Sigmoid colon (tissue), 7 donors: ENCODE measurements at places on chromosomes 5 and 9. TPM values are rescaled to one million over a fixed set of nuclear protein-coding genes. Genes with fewer than 3 reads are reported as not detected.

DNA sequence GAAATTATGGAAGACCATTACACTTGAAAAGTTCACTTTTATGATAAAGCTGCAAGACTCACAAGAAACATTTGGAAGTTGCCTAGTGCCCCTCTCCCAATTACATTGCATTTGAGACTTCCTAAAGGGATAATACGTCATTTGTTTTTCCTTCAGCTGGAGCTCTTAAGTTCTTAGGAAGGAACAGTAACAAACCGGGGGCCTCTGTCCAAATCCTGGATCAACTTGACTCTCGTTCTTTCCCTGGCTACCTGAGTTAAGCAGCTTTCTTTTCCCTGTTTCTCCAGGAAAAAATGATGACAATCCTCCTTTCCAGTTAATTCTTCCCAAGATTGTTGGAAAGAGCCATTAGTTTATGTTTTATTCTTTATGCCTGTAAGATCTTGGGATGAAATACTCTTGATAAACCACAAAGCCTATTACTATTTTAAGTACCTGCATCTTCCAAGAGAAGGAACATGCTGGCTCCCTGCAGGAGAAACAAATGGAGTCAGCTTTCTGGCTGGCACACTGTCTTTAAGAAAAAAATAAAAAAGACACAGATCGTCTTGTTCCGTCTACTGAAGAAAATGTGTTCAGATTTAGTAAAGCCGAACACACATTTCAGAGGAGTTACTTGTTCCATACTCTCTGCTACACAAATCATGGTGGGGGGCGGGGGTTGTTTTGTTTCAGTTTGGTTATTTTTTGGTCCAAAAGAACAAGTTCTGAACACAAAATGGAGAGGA is 297.9 kb downstream of the EFNA5 start:
- no peak overlapping the region for H3K4me3 ChIP-seq
- no peaks in the 10 kb centered on the region for H3K36me3 ChIP-seq
- DNase-seq = no peak

DNA sequence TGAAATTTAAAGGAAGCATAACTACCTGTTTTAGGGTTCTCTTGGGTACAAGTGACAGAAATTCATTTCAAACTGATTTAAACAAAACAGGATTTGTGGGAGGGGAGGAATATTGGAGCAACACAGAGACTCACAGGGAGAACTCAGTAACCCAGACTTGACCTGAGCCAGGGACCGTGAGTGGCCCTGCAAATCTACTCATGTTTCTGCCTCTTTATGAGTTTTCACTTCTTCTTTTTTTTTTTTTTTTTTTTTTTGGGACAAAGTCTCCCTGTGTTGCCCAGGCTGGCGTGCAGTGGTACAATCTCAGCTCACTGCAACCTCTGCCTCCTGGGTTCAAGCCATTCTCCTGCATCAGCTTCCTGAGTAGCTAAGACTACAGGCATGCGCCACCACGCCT is 405.6 kb upstream of the ZNF608 start:
- no peaks in the 10 kb centered on the region for H3K36me3 ChIP-seq
- H3K4me3 ChIP-seq = no peak overlapping the region
- no peaks in the 10 kb centered on the region for H3K4me1 ChIP-seq
- no peaks in the 10 kb centered on the region for H3K27me3 ChIP-seq

- no peak overlapping the region for H3K4me3 ChIP-seq
- peak; percentile 69 for DNase-seq
- no peak overlapping the region for H3K27ac ChIP-seq
- peaks cover 5% of the 10 kb centered on the region for H3K4me1 ChIP-seq
- no peaks in the 10 kb centered on the region for H3K27me3 ChIP-seq
These were observed 43.7 kb upstream of the SLIT3 start for GRCh38 chr5:169344629-169345028.

GRCh38 chr9:136618580-136619547 is 43.9 kb upstream of the EGFL7 start:
- DNase-seq = no peak
- H3K4me3 ChIP-seq = no peak overlapping the region
- H3K27me3 ChIP-seq = no peaks in the 10 kb centered on the region
- H3K4me1 ChIP-seq = peaks cover 21% of the 10 kb centered on the region
- H3K27ac ChIP-seq = peak overlapping the region; percentile 28

GRCh38 chr5:152089644-152090043 is 165.0 kb upstream of the GLRA1 start:
- no peaks in the 10 kb centered on the region for H3K27me3 ChIP-seq
- no peaks in the 10 kb centered on the region for H3K4me1 ChIP-seq

The GKAP1 gene
- 21.3 TPM for total RNA-seq

The EPB41L4A gene
- total RNA-seq = 4.1 TPM

- H3K36me3 ChIP-seq = no peaks in the 10 kb centered on the region
- H3K4me1 ChIP-seq = no peaks in the 10 kb centered on the region
- no peak for DNase-seq
- H3K27ac ChIP-seq = no peak overlapping the region
- no peaks in the 10 kb centered on the region for H3K27me3 ChIP-seq
- no peak overlapping the region for H3K4me3 ChIP-seq
These were observed 270.9 kb upstream of the ANKH start for GRCh38 chr5:15142458-15142857.

GRCh38 chr9:109149722-109150121 is 17.3 kb downstream of the FRRS1L start:
- H3K4me1 ChIP-seq = no peaks in the 10 kb centered on the region
- no peaks in the 10 kb centered on the region for H3K36me3 ChIP-seq
- H3K4me3 ChIP-seq = no peak overlapping the region
- DNase-seq = no peak
